ENCODE measurements at places on chromosomes 1 and 21.

DNA sequence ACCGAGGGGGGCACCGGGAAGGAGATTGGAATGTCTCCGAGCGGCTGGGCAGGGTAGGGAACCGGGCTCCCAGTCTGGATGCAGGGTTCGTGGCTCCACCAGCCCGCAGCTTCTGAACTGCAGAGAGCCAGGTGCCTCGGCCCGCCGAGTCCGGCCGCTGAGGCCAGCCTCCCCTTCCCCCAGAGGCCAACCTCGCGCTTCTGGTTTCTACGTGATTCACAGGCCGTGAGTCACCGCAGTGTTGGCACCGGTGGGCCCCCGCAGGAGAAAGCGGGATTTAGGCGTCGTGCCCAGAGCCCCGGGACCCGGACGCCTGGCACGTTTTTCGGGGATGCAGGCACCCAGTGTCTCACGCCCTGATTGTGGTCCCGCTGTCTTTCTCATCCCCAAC lies 458 bp downstream of the CRABP2 start:
- DNase-seq: peak; percentile 83

DNA sequence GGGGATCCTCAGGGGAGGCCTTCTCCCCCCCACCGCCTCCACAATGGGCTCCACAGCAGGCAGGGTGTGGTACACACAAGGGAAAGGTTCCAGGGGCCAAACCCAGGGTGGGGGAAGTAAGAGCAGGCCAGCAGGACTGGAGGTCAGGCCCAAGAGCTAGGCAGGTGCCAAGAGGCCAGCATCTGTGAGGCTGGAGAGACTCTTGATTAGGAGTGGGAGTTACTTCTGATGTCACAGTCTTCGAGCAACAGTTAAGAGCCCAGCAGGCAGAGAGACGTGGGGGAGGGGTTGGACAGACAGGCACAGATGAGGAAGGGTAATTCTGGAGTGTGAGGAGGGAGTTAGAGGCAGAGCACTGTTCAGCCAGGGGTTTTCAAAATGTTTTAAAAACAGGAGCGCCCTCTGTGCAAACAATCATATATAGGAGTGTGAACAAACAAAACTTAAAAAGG lies 55.8 kb downstream of the SLC9A1 start:
- no peak for DNase-seq

- DNase-seq: no peak
Observed at GRCh38 chr1:94335447-94335846, 82.7 kb upstream of the ABCD3 start.

GRCh38 chr21:14115646-14116045 lies 95.1 kb downstream of the LIPI start:
- DNase-seq: no peak

DNA sequence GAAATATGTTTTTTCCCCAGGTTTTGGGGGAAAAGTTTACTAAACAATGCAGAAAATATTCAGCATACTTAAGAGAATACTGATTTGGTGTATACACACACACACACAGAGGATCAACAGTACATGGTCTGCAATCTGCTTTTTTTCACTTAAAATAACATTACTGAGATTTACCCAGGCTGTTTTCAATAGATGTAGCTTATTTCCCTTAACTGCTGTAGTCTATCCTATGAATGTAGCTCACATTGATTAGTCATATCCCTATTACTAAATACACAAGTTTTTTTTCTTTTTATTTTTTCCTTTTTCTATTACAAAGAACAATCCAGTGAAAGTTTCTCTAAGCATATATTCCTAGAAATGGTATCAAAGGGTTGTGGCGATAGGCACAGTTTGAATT lies 266.7 kb upstream of the GREM2 start:
- no peak for DNase-seq

DNA sequence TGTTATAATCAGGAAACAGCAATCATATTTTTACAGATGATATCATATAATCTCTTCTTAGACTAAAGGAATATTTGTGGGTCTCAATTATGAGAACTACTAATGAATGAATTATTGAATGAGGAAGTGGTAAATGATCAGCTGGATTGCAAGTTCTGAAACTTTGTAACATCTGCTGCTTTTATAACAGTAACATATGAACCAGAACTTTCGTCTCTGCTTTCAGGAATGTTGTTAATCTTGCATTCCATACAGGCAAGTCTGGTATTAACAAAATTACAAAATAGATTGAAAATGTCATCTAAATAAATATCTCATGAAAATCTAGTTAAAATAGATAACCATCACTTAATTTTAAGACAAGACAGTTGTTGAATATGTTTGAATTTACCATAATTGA lies 110.5 kb upstream of the COL11A1 start:
- no peak for DNase-seq

GRCh38 chr1:81126989-81127581 lies 673.6 kb upstream of the ADGRL2 start:
- DNase-seq: no peak

DNA sequence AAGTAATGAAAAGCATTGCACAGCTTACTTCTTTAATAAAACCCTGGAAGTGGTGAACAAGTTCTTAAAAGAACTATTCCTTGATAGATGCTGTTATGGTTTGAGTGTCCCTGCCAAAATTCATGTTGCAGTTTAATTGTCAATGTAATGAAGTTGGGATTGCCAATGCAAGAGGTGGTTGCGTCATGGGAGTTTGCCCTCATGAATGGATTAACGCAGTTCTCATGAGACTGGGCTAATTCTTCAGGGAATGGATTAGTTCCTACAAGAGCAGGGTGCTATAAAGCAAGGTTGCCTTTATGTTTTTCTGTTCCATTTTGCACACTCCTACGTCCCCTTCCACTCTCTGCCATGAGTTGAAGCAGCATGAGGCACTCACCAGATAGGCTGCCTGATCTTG lies 446.7 kb upstream of the B3GALT2 start:
- no peak for DNase-seq

GRCh38 chr1:38818175-38818976 lies 41.2 kb downstream of the RRAGC start:
- DNase-seq: peak; percentile 17

DNA sequence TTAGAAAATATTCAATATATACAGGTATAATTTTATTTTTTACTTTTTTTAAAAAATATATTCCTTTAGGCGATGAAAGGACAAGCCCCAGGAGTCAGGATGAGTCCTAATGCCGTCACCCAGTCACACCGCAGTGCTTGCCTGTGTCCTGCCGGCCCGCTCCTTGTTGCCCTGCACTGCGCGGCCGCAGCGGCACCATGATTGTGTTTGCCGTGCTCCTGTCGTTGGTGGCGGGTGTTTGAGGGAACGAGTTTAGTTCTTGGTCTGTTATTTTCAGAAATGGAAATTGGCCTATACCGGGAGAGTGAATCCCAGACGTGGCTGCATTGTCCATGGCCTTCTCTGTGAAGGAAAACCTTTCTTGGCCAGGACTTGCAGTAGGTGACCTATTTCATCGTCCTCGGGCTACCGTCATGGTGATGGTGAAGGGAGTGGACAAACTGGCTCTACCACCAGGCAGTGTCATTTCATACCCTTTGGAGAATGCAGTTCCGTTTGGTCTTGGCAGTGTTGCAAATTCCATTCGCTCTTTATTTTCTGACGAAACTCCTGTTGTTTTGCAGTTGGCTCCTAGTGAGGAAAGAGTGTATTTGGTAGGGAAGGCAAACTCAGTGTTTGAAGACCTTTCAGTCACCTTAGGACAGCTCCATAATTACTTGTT lies 45.9 kb upstream of the CRB1 start:
- DNase-seq: no peak

DNA sequence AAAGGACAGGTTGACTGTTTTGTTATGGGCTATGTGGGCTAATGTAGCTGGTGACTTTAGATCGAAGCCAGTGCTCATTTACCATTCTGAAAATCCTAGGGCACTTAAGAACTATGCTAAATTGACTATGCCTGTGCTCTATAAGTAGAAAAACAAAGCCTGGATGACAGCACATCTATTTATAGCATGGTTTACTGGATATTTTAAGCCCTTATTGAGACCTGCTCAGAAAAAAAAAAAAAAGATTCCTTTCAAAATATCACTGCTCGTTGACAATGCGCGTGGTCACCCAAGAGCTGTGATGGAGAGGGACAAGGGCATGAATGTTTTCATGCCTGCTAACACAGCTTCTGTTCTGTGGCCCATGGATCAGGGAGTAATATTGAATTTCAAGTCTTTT lies 48.1 kb downstream of the CAMSAP2 start:
- DNase-seq: no peak

DNA sequence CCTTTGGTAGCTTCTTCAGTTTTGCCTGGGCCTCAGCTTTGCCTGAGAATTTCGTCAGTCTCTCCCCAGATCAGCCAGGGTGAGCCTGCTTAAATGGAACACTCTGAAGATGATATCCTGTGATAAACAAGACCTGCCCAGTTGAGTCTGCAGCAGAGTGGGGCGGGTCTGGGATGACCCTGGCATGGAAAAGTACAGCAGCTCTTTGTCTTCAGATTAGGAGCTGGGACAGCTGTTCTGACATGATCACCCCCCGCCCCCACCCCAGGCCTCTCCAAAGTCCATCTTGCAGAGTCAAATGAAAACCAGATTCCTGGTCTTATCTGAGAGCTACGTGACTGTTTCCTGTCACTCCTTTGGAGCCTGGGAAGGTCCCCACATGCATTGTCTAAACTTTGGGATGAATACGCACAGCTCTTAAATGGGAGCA lies 2.2 kb upstream of the TMEM51 start:
- DNase-seq: no peak

DNA sequence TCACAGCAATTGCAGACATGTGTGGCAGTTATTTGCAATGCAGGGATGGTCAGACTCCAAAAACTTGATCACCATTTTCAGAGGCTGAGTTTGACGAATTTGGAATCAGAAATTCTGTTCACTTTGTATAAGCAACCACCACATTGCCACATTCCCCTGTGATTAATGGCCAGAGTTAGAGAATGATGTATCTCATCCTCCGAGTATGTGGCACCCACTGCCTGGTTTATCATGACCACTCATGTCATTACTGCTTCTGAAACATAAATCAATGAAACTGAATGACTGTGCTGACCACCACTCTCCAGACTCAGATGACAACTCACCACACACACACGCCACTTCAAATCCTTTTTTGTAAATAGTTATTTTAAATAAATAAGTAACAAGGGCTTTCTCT lies 66.6 kb upstream of the CACHD1 start:
- no peak for DNase-seq

GRCh38 chr1:153852170-153852569 lies 70.6 kb downstream of the GATAD2B start:
- no peak for DNase-seq

DNA sequence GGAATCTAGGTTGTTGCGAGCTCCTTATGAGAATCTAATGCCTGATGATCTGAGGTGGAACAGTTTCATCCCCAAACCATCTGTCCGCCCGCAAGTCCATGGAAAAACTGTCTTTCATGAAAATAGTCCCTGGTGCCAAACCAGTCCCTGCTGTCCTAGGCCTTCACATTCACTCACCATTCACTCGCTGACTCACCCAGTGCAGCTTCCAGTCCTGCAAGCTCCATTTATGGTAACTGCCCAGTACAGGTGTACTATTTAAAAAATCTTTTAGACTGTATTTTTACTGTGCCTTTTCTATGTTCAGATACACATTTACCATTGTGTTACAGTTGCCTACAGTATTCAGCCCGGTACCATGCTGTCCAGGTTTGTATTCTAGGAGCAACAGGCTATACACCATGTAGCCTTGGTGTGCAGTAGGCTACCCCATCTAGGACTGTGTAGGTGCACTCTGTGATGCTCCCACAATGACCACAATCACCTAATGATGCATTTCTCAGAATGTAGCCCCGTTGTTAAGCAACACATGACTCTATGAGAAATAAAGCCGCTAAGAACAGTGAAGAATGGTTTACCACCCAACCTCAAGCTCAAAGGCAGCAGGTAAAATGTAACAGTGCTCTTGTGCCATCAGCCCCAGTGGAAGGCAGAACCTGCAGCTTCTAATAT lies 2.4 kb downstream of the ECHDC2 start:
- DNase-seq: no peak

GRCh38 chr1:26472320-26472900 lies at the start of gene HMGN2:
Gene HMGN2 (plus strand): TSS chr1:26472440. CDS start chr1:26472613, 173 bp downstream.
- peak; percentile 78 for DNase-seq

DNA sequence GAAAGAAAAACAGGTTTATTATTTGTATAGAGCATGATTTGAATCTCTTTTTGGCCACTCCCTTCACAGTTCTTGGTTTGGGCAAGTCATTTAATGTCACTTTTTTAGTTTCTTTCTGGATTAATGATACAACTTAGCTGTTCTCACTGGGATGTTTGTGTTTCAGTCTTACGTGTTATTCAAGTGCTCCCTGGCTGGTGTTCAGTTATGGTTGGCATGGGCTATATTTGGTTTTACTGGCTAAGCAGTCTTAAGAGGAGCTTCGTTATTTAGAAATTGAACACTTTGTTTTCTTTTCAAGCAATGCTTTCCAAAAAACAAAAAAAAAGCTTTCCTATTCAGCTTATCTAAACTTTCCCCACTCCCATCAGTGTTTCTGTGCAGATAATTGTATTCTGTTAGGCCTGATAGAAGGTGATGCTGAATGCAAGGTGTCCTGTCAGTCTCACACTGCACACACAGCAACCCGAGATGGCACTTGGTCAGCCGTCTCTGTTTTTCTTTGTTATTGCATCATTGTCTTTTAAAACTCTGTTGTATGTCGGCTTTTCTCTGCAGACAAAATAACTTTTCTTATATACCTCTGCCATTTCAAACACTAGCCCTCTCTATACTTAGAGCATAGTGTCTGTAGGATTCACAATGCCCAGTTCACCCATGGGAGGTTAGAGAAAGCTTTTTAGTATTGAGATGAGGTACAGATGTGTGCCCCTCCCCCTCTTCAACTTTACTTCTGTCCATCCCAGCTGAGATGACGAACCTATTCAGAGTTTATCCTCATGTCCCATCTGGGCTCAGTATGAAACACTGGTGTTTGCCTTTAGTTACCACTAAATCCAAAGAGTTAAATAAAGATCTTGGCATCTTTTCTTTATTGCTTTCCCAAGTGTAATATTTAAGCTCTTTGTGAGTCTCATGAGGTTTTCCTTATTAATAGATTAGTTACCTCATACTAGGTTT lies 80.2 kb downstream of the VPS13D start:
- DNase-seq: no peak

DNA sequence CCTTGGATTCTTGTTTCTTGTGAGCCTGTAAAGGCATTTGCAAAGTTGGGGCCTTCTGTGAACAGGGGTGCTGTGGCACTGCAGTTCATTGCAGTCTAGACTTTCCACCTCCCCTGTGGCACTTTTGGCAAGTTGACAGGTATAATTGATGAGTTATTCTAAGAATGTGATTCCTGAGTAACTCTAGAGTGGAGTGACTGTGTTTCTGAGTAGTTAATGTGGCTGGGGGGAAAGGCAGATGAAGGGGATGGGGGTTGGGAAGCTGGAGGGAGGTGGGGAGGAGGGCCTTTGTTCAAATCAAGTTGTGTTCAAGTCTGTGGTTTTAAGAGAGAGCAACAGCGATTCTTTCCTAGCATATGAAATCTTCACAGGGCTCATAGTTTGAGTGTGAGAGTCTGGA lies 32.9 kb downstream of the PBX1 start:
- peak; percentile 82 for DNase-seq

- no peak for DNase-seq
Observed at GRCh38 chr1:147895123-147895522, 7.5 kb upstream of the GJA8 start.

DNA sequence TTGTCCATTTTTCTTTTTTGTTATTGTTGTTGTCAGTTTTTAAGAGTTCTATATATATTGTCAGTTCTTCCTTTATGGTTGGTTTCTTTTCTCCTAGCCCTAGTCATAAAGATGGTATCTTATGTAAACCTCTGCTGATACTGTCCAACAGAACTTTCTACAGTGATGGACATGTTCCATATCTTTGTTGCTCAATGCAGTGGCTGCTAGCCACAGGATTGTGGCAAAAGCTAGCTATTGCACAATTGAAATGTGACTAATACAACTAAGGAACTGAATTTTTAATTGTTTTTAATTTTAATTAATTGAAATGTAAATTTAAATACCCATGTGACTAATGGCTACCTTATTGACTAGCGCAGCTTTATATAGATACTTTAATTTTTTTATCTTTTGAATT lies 411.8 kb upstream of the PTBP2 start:
- DNase-seq: no peak

Data from ACHN (cell line).